ENCODE measurements at places on chromosomes 5 and 9.

- no peak for DNase-seq
Measured at GRCh38 chr5:76050134-76050533, 33.0 kb upstream of the SV2C start.

- no peak for DNase-seq
Measured at GRCh38 chr9:98199388-98200033, 7.1 kb upstream of the CORO2A start.

- no peak for DNase-seq
Measured at GRCh38 chr9:88872192-88872946, 118.9 kb upstream of the S1PR3 start.

DNA sequence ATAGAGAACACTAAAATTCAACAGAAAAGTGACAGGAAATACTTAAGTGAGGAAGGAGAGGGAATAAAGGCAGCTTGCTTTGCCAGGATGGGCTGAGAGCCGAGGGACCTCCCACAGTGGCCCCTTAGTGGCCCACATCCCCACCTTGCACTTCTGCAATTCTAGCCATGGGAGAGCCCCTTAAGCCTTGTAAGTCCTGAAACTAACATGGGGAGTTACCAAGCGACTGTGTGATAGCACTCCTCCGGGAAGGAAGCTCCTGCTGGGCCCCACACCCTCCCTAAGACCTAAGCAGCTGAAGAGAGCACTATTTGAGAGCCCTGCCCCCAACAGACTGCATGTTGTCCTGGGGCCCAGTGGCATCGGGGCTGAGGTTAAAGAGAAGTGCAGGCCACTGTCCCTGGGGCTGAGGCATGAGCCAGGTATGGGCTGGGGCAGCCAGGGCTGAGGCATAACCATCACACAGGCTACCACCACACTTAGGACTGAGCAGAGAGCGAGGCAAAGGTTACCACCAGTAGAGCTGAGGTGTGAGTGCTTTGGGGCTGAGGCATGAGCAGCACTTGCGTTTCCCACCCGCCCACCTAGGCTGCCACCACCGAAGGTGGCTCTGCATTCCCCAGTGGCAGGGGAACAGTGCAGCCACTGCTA, 301.8 kb upstream of the TRPC7 start:
- DNase-seq = no peak

GRCh38 chr9:94783928-94784327, 57.4 kb downstream of the AOPEP start:
- no peak for DNase-seq

DNA sequence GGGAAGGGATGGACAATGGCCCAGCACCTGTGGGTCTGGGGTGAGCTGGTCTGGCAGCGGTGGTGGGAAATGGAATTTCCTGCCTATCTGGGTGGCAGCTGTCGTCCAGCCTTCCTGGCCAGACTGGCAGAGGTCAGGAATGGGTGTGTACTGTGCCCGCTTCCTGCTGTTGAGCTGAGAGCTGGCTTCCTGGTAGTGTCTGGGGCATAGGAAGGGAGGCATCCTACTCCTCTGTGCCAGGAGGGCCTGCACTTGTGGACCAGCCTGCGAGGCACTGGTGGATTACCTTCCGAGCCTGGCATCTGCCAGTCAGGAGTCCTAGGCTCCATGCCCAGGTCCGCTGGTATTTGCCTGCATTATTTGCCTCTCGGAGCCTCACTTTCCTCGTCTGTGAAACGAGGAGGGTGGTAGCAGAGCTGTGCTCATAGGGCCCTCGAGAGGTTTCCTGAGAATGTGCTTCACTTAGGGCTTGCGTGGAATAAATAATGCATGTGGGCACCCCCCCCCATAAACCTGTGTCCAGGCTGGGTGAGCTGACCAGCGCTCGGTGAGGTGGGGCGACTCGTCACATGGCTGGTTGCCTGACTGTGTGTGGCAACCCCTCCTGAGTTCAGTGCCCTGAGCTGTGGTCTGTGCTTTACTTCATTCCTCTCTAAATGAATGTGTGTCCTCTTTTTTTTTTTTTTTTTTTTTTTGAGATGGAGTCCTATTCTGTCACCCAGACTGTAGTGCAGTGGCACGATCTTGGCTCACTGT, 47.7 kb downstream of the HMCN2 start:
- DNase-seq = no peak

DNA sequence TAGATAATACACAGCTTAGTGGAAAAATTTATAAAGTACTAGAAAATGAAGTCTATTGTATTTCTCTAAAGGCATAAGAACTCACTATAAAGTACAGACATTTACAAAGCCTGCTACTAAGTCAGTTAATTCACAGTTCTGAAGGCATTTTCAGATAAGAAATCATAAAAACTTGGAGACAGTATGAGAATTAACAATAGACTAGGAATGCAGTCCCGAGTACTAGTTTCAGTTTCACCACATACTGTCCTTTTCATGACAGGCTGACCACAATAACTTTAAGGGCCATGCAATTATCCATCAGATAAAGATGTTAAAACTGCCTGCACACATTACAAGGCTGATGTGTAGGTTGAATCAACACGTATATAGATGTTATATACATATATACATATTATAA, 362.6 kb upstream of the SMC2 start:
- DNase-seq = no peak

DNA sequence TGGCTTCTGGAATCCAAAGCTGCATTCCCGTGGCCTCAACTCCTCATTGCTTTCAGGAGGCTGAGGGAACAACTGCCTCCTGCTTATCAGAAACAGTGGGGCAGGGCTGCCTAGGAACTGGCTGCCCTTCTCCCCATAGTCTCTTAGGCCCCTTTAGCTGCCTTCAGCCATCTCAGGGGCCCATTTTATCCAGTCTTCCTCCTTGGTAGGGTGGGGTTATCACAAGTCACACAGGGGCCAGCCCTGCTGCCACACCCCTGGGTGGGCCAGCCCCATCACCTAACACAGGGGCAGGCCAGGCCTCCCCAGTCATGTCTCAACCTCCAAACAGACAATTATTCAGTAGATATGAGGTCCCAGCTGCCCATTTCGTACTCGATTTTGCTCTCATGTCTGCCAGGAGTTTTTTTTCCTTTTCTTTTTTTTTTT, 3.9 kb downstream of the ALAD start:
- no peak for DNase-seq

DNA sequence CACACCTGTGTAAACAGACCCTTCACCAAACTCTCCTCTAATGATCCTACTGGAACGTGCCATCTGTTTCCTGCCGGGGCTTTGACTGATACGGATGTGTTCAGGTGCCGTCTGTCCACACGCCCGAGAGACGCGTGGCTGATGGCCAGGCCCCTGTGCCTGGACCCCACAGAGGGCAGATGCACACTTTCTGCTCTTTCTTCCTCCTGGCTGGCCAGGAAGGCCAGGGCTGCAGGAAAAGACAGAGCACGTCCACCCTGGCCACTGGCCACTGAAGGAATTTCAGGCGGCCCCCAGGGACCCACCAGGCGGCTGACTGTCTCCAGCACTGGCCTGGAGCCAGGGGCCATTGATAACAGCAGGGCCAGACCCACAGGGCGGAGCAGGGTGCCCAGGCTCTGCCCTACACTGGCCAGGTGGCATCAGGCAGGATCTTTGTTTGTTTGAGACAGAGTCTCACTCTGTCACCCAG, 3.6 kb upstream of the ENG start:
- DNase-seq = no peak

GRCh38 chr5:1950708-1951103, 68.0 kb upstream of the IRX4 start:
- DNase-seq = no peak

GRCh38 chr9:126549246-126550006, 64.3 kb upstream of the LMX1B start:
- DNase-seq = no peak

- DNase-seq = no peak
Measured at GRCh38 chr5:110248921-110249320, 477.6 kb downstream of the TMEM232 start.

- no peak for DNase-seq
Measured at GRCh38 chr5:168578538-168579487, at the start of gene PANK3. TSS of gene PANK3 (minus strand) at chr5:168579368. CDS start at chr5:168579283, 85 bp downstream.

- DNase-seq = no peak
Measured at GRCh38 chr5:110879675-110880074, 140.9 kb downstream of the SLC25A46 start.

- no peak for DNase-seq
Measured at GRCh38 chr9:18137815-18138214, 336.1 kb upstream of the ADAMTSL1 start.

GRCh38 chr9:131402073-131402472, 8.2 kb downstream of the PRRC2B start:
- no peak for DNase-seq

- DNase-seq = no peak
Measured at GRCh38 chr5:95809414-95809960, 13.0 kb downstream of the GLRX start.

GRCh38 chr5:34715711-34716110, 59.6 kb downstream of the RAI14 start:
- DNase-seq = no peak

- DNase-seq = no peak
Measured at GRCh38 chr9:133990366-133991213, 1.5 kb downstream of the VAV2 start.

GRCh38 chr9:125493384-125493783, 213.6 kb downstream of the MAPKAP1 start:
- DNase-seq = no peak

- DNase-seq = no peak
Measured at GRCh38 chr5:116702776-116703175, 128.2 kb upstream of the SEMA6A start.

DNA sequence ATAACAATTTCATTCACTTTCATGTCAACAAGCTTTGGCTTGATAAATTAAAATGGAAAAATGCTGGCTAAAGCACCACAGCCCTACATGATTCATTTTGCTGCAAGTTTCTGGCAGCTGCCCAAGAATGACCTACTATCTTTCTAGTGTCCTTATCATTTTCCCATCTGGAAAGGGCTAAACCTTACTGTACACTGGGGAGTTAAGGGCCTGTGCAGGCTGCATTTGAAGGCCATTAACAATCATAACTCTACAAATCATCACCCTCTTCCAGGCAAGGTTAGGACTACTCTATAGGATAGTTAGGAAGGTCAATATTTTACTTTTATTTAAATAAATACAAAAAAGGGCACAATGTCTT, 579.7 kb upstream of the ZNF608 start:
- DNase-seq = no peak

- DNase-seq = no peak
Measured at GRCh38 chr5:165134155-165134554, 1628.7 kb downstream of the MAT2B start.

DNA sequence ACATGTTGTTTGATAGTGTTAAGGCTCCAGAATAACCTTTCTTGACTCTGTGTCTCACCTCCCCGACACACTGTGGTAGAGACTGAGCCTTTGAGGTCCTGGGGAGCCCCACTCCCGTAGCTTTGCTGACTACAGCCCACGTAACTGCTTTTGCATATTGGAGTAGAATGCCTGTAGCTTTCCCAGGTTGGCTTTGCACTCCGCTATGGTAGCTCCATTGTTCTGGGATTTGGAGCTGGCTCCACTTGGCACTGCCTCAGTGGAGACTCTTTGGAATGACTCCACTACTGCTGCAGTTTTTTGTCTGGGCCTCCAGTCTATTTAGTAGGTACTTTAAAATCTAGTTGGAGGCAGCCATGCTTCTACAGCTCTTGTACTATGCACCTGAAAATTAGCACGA, 56.2 kb upstream of the ANXA1 start:
- DNase-seq = no peak

Data from stimulated activated CD8-positive, alpha-beta memory T cell treated with anti-CD3 and anti-CD28 coated beads, Interleukin-2, amount 100 ng/mL, for 1 hour (primary cell).